ENCODE measurements at places on chromosomes 5 and 9.

- H3K27me3 ChIP-seq: no peaks in the 10 kb centered on the region
- H3K27ac ChIP-seq: no peak overlapping the region
- no peak overlapping the region for H3K4me3 ChIP-seq
- no peak for DNase-seq
- peaks cover 19% of the 10 kb centered on the region for H3K36me3 ChIP-seq
- H3K4me1 ChIP-seq: peaks cover 17% of the 10 kb centered on the region
These were observed 21.5 kb downstream of the SNAPC3 start for GRCh38 chr9:15444141-15444540.

GRCh38 chr5:54476682-54477081 lies 21.2 kb downstream of the HSPB3 start:
- no peak overlapping the region for H3K4me3 ChIP-seq
- H3K36me3 ChIP-seq: no peaks in the 10 kb centered on the region
- no peak for DNase-seq
- H3K27ac ChIP-seq: no peak overlapping the region
- peaks cover 36% of the 10 kb centered on the region for H3K27me3 ChIP-seq
- H3K4me1 ChIP-seq: peaks cover 4% of the 10 kb centered on the region

DNA sequence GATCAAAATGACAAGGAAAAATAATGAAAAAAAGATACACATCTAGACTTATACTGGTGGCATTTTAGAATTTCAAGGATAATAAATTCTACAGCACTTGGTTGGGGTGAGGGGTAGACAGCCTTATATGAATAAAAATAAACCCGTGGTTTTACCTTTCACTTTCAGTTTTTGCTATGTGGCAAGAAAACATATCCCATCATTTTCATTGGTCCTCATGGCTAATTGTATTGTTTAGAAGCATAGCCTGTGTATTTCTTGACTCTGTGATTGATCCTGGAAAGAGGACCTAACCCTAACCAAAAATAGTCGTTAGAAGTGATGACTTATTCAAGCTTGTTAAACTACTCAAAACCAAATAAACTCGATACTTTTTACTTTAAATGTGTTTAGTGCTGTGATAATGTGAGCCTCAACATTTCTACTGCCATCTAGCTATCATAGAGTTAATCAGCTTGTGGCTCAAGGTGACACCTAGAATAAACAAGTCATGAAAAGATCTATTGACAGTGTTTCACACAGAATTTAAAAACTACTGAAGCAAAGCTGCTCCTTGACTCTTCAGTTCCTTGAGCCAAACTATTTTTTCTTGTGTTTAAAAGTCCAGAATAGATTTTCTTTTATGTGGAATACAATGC lies 153.3 kb upstream of the IZUMO3 start:
- DNase-seq: no peak
- H3K27me3 ChIP-seq: no peaks in the 10 kb centered on the region
- H3K27ac ChIP-seq: no peak overlapping the region
- no peaks in the 10 kb centered on the region for H3K36me3 ChIP-seq
- H3K4me1 ChIP-seq: peaks cover 4% of the 10 kb centered on the region

DNA sequence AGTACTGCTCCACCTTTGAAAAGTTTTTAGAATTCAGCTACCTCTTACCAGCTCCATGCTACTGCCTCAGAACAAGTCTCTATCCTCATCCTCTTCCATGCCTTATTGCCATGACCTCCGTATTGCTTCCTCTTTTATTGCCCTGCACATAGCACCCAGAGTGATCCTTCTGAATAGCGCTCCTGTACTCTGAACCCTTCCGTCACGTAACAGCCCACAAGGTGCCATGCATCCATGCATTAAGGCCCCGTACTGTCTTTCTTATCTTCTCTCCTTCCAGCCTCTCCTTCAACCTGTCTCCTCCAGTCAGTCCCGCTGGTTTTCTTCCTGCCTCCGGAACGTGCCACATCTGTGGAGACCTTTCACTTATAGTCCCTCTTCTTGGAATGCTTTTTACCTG lies 273.3 kb upstream of the SEMA6A start:
- H3K36me3 ChIP-seq: no peaks in the 10 kb centered on the region
- H3K4me3 ChIP-seq: no peak overlapping the region
- no peaks in the 10 kb centered on the region for H3K4me1 ChIP-seq
- no peak overlapping the region for H3K27ac ChIP-seq

GRCh38 chr5:37771731-37772130 lies 68.1 kb downstream of the GDNF start:
- no peaks in the 10 kb centered on the region for H3K36me3 ChIP-seq
- DNase-seq: no peak
- no peak overlapping the region for H3K4me3 ChIP-seq
- peaks cover 7% of the 10 kb centered on the region for H3K27me3 ChIP-seq
- no peaks in the 10 kb centered on the region for H3K4me1 ChIP-seq

All from T-helper 17 cell (primary cell).